Umbilical cord (tissue), 2 donors: ENCODE measurements at places on chromosomes 2 and 18.

DNA sequence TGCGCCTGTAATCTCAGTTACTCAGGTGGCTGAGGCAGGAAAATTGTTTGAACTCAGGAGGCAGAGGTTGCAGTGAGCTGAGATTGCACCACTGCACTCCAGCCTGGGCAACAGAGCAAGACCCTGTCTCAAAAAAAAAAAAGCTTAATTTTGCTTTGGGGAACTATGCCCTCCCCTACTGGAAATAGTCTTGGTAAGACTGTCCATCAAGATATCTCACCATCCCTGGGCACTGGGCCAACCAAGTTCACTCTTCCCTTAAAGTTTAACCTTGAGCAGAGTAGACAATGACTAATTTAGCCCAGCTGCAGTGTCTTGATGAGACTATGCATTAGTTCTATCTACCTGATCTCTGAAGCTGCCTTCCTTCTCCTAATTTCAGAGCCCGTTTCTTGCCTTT lies 44.7 kb downstream of the ASXL2 start:
- DNase-seq = no peak

GRCh38 chr2:42057902-42058450 lies 10.2 kb downstream of the PKDCC start:
- no peak for DNase-seq

DNA sequence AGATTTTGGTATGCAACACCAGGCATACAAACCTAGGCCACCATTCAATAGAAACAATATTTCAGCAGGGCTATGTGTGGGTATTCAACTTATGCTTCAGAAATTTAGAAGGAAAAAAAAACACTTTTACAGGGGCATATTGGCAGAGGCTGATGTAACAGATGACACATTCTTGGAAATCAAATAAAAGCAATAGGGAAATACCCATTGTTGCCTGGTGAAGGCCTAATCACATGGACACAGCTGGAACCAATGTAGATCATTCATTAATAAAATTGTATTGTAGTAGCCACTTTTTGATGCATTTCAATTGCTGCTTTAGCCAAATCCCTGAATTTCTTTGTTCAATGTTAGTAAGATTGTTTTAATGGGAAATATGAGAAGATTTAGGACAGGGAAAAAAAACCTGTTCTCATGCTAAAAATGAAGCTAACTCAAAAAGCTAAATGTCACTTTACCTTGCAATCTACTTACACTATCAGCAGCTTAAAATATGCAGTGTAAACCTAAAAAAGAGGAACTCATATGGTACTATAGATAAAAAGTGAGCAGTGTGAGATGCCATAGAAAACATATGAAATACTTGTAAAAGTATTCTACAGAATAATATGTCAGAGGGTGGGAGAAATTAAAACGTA lies 289.4 kb downstream of the ZEB2 start:
- DNase-seq = no peak

DNA sequence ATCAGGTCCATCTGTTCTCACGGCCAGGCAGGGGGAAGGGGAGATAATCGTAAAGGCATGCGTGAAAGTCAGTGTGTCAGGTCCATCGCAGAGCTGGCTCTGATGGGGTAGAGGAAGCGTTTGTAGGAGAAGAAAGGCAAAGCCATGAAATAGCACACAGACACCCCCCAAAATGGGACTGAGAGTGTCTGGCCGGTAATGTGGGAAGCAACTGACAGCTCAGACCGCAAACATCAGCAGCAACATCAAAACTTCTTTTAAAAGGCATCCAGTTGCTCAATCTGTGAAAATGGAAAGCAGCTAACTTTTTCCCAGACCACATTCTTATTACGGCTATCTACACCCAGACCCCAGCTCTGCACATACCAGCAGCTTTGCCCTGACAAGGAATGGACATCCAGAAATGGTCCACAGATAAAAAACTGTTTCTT lies 232.6 kb downstream of the EN1 start:
- peak; percentile 94 for DNase-seq

DNA sequence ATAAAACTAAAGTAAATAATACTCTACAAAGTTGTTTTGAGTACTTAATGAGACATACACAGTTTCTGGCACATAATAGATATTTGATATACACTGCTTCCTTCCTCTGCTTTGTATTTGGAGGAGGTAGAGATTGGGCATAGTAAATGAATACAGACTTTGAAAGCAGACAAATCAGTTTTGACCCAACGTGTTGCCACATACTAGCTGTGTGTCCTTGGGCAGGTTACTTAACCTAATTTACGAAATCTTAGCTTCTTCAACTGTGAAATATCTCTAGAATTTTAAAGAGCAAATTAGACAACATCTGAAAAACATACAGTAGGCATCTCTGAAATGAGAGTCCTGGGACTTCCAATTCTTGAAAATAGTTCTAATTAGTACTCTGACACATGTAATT lies 425.4 kb downstream of the TGIF1 start:
- no peak for DNase-seq

- DNase-seq = no peak
These were observed 42.4 kb downstream of the SLC14A2 start for GRCh38 chr18:45657357-45658335.

- no peak for DNase-seq
These were observed 176.7 kb upstream of the ST6GAL2 start for GRCh38 chr2:107062599-107063220.

DNA sequence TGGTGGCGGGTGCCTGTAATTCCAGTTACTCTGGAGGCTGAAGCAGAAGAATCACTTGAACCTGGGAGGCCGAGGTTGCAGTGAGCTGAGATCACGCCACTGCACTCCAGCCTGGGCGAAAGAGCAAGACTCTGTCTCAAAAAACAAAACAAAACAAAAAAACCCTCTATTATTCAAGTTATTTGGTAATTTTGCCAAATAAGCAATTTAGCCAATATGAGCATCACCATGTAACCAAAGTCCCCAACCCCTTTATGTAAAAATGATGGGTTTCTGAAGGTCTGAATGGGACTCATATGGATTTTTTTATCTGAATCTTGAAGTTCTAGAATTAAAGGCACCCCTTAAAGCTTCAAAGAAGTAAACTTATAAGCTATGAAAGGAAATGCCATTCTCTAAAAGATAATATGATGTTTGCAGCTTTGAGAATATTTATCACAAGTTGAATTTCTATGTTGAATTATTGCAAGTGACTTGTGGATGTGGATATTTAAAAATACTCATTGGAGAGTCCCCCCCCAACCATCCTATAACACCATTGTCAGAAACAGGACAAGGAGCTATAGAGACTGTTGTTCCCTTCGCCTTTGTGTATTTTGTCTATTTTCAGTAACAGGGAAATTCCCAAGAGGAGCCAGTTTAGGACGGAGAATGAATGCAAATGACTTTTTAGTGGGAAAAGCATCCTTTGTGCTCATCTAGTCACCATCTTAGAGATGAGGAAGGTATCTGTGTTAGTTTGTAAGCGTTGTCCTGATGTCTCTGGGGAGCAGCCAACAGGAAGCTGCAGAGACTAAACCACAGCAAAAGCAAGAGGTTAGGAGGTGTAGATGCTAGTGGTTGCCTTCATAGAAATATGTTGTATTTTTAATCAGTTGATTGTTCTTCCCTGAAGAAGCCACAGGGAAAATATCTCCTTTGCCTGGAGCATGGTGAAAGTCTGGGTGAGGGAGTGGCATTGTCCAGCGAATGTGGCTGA lies 68.3 kb downstream of the TET3 start:
- no peak for DNase-seq

GRCh38 chr2:30736461-30737325 lies 70.6 kb downstream of the CAPN13 start:
- DNase-seq = no peak

- DNase-seq = no peak
These were observed 175.3 kb upstream of the EPHA4 start for GRCh38 chr2:221747289-221747972.

- DNase-seq = peak; percentile 56
These were observed 99.4 kb upstream of the RASGRP3 start for GRCh38 chr2:33377048-33377447.

DNA sequence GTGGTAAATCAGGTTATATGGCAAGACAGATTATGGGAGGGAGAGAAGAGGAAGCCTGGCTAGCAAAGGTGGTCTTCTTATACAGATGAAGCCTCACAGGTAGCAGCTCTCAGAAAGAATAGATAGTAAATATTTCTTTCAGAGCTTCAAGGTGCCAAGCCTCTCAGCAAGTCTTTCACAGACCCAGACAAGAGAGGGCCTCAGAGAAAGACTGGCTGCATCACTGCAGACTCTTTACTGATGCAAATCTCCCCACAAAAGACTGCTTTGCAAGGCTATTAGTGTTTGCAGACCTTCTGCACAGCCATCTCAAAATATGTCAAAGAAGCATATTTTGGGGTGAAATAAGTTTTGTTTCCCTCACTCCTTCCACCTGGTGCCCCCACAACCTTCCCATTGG lies 372.4 kb upstream of the RND3 start:
- no peak for DNase-seq

GRCh38 chr2:224223851-224224555 lies 177.9 kb downstream of the FAM124B start:
- no peak for DNase-seq

- DNase-seq = no peak
These were observed 14.4 kb downstream of the GPR45 start for GRCh38 chr2:105255979-105256378.

- no peak for DNase-seq
These were observed 28.9 kb upstream of the TMEM214 start for GRCh38 chr2:27003857-27004256.

DNA sequence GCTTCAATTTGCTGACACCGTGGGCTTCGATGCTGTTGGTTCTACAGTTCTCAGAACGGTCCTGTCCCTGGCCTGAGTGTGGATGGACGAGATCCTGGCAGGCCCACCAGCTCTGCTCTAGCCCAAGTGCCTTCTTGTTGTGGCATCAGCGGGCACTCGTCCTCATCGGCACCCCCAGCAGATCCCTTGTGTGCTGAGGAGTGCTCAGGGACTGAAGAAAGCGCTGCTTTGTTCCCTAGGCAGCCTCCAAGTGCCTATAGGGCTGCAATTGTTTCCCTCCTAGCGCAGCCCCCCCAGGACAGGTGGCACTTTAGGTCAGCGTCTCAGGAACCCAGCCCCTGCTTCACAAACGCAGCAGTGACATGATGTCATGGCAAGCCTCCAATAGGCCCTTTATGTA lies 217.7 kb downstream of the AGAP1 start:
- no peak for DNase-seq

DNA sequence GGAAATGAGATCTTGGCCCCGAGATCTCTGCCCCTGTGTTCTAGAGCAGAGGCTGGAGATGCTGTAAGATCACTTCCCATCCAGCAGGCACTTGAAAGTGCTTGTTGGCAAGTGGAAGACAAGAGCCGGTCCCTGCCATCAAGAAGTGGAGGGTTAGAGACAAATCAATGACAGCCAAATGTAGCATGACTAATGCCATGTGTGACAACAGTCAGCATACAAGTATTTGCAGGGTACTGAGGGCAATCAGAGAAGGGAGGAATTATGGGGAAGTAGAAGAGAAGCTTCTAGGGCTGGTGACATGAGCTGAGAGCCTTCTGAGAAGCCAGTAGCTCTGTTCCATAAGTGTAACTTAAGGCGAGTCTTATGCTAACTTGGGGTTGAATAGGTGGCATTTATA lies 58.6 kb downstream of the TMEM17 start:
- DNase-seq = no peak

- DNase-seq = no peak
These were observed 31.8 kb downstream of the ATP9B start for GRCh38 chr18:79100944-79101343.

DNA sequence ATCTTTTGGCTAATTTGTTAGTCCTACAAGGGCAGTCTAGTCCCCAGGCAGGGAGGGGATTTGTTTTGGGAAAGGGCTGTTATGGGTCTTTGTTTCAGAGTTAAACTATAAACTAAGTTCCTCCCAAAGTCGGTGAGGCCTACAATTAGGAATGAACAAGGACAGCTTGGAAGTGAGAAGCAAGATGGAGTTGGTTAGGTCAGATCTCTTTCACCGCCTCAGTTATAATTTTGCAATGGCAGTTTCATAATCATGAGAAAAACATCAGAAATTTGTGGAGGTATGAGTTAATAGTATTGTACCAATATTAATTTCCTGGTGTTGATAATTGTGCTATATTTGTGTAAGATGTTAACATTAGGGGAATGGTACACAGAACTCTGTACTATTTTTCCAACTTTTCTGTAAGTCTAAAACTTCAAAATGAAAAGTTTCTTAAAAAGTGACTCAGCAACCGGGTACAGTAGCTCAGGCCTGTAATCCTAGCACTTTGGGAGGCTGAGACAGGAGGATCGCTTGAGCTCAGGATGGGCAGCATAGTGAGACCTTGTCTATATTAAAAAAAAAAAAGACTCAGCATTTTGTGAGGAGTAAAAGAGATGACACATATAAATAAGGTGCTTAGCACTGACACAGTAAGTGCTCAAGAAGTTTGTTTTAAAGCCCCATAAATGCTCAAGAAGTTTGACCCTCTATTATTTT lies 40.8 kb downstream of the TMEM17 start:
- no peak for DNase-seq
